Activated CD4-positive, CD25-positive, alpha-beta regulatory T cell treated with anti-CD3 and anti-CD28 coated beads, Interleukin-2, amount 50 U/mL, for 24 hours (primary cell): ENCODE measurements at places on chromosomes 4 and X.

DNA sequence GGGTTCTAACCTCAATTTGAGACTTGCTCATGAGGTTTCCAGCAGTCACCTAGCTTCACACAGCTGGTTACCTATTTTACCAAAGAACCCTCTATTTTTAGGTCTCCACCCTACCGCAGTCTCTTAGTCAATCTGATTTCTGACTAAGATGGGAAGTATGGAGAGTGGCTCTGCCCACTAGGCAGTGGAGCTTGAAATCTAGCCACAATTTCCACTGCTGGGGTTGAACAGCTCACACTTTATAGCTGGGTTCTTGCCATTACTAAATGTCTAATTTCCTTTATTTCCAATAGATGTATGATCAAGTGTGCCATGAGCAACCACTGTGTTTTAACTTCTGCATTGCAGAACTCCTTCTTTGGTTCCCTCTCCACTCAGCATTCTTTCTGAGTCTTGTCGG, 43.1 kb downstream of the GASK1B start:
- ATAC-seq = no peak

DNA sequence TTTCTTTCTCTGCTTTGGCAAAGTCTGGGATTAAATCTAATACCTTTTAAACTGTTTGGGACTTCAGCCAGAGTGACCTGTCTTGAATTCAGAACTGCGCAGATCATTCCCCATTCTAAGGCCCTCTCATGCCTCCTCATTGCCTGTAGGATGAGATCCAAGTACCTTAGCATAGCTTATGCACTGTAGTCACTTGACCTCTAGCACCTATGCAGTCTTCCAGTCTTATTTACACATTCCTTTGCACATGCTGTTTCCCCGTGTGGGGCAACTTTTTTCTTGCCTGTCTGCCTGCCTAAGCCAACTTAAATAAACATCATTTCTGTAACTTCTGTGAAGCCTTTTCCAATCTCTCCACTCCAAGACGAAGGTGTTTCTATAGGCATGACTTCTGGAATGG, 68.4 kb downstream of the AR start:
- ATAC-seq = no peak

- no peak for ATAC-seq
Measured at GRCh38 chr4:73599182-73599581, 21.1 kb downstream of the RASSF6 start.

DNA sequence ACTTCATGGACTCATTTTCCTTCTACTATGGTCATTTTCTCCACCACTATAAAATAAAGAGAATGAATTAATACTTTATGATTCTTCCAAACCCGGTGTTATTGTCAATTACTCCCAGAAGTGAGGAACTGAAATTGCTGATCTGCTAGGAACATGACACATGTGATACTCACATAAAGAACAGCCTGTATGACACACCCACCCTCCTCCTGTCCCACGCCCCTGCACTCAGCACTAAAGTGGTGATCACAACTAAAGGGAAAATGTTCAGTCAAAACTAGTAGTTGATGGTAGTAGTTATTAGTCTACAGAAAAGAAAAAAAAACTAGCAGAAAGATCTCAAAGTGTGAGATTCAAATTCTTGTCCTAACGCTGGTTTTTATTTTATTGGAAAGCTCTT, 1508.3 kb downstream of the RAPGEF2 start:
- ATAC-seq = no peak

DNA sequence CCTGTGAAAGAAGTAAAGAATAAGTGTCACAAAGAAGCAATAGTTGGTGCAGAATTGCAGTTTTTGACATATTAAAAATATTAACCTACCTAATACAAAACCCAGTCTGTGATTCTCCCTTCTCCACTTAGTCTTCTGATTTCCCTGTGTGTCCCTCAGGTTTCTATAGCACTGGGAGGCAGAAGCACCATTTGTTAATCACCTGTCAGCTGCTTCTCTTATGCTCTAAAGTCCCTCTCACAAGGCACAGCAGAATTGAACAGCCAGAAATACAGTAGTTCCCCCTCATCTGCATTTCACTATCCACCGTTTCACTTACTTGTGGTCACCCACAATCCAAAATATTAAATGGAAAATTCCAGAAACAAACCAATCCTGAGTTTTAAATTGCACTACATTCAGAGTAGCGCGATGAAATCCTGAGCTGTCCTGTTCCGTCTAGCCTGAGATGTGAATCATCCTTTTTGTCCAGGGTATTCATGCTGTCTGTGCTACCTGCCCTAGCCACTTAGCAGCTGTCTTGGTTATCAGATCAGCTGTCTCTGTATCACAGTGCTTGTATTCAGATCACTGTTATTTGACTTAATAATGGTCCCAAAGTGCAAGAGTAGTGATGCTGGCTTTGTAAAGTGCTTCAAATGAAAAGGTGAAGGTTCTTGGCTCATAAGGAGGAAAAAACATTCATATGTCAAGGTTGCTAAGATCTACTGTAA, 984.1 kb upstream of the GRID2 start:
- no peak for ATAC-seq
